ENCODE measurements at places on chromosomes 6 and 20. TPM values are rescaled to one million over a fixed set of nuclear protein-coding genes. Genes with fewer than 3 reads are reported as not detected.

Gene CYP39A1
- total RNA-seq: 1.1 TPM

Gene C6orf15
- total RNA-seq: not detected

Gene RSPO3
- 30.4 TPM for total RNA-seq

Gene GATA5
- total RNA-seq: 0.19 TPM

Gene AKAP12
- total RNA-seq: 223 TPM

Gene PTCRA
- not detected for total RNA-seq

Gene FKBP1C
- not detected for total RNA-seq

Gene RIMS1
- 2.1 TPM for total RNA-seq

Gene EMILIN3
- not detected for total RNA-seq

Gene IP6K3
- total RNA-seq: 0.13 TPM

Gene ZNF165
- total RNA-seq: 0.19 TPM

Gene HSPA1L
- 0.84 TPM for total RNA-seq

Gene METTL24
- 1.2 TPM for total RNA-seq

Gene FHL5
- total RNA-seq: 16.6 TPM

Gene SPEF1
- total RNA-seq: not detected

Gene CDKN1A
- total RNA-seq: 245 TPM

Gene GPR63
- 0.32 TPM for total RNA-seq

Gene SLC22A2
- total RNA-seq: not detected

Gene HLA-DQA2
- total RNA-seq: 1.5 TPM

Gene CNBD2
- 2.9 TPM for total RNA-seq

Gene DAAM2
- 83.8 TPM for total RNA-seq

Gene TP53TG5
- not detected for total RNA-seq

Data from mesenteric fat pad (tissue), 1 donor.